G401 (cell line): ENCODE measurements at places on chromosomes 13 and 19.

DNA sequence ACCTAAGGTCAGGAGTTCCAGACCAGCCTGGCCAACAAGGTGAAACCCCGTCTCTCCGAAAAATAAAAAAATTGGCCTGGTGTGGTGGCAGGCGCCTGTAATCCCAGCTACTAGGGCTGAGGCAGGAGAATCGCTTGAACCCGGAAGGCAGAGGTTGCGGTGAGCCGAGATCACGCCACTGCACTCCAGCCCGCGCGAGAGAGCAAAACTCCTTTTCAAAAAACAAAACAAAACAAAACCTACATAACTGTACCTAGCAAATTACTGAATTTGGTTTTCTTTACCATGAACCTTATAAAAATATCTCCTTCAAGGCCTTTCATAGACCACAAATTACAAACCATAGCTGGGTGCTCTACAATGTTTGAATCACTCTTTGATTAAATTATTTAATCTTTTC lies 760 bp downstream of the ZNF91 start:
- DNase-seq, result peak; percentile 20

DNA sequence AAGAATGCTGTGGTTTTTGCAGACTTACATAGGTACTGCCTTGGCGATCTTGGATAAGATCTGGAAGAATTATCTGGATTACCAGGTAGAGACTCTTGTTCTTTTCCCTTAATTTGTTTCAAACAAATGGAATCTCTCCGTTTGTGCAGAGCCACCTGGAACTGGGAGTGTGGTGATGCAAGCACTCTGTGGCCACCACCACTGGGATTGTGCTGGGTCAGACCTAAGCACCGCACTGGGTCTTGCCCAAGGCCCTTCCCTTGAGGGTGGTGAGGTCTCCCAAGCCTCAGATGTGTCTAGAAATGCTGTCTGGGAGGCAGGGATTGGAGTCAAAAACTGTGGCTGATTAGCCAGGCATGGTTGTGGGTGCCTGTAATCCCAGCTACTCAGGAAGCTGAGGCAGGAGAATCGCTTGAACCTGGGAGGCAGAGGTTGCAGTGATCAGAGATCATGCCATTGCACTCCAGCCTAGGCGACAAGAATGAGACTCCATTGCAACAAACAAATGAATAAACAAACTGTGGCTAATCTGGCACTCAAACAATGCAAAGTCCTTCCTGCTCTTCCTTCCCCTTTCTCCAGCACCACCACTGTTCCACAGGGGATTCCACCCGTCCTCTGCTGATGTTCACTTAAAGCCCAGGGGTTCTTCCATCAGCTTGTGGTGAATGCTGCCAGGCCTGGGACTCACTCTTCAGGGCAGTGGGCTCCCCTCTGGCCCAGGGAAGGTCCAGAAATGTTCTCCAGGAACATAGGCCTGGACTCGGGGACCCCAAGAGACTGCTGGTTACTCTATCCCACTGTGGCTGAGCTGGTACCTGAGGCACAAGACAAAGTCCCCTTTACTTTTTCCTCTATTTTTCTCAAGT lies 10.8 kb upstream of the CEACAM1 start:
- DNase-seq, result no peak

DNA sequence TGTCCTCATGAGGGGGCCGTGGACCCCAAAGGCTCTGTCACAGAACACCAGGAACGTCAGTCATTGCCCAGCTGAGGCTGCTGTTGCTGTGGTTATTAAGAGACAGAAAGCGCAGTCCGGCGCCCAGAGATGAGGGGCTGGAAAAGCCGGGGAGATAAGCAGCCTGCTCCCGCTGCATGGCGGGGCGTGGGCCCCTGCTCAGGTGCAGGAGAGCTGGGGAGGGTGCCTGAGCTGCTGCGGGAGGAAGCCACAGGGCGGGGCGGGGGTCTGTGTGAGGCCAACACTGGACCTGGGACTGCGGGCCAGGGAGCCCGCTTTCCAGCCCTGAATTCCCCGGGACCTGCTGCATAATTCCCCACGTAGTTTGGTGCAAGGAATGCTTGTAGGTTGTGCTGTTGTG lies 11.3 kb downstream of the SOX1 start:
- no peak for DNase-seq

GRCh38 chr13:32354040-32354439 lies 38.7 kb downstream of the BRCA2 start:
- DNase-seq, result no peak

- DNase-seq, result peak; percentile 67
These were observed 3.7 kb upstream of the ZNF329 start for GRCh38 chr19:58154287-58154678.

- DNase-seq, result no peak
These were observed 40.0 kb upstream of the TDRD3 start for GRCh38 chr13:60356970-60357369.

- DNase-seq, result no peak
These were observed 26.2 kb downstream of the SLC8A2 start for GRCh38 chr19:47445527-47445926.

DNA sequence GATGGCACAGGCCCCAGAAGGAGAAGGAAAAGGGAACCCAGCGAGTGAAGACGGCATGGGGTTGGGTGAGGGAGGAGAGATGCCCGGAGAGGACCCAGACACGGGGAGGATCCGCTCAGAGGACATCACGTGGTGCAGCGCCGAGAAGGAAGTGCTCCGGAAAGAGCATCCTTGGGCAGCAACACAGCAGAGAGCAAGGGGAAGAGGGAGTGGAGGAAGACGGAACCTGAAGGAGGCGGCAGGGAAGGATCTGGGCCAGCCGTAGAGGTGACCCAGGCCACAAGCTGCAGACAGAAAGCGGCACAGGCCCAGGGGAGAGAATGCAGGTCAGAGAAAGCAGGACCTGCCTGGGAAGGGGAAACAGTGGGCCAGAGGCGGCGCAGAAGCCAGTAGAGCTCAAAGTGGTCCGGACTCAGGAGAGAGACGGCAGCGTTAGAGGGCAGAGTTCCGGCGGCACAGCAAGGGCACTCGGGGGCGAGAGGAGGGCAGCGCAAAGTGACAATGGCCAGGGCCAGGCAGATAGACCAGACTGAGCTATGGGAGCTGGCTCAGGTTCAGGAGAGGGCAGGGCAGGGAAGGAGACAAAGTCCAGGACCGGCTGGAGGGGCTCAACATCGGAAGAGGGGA lies 1.1 kb downstream of the PPP1R12C start:
- DNase-seq, result peak; percentile 78

GRCh38 chr19:54208784-54209057 lies 8.1 kb downstream of the RPS9 start:
- peak; percentile 22 for DNase-seq

DNA sequence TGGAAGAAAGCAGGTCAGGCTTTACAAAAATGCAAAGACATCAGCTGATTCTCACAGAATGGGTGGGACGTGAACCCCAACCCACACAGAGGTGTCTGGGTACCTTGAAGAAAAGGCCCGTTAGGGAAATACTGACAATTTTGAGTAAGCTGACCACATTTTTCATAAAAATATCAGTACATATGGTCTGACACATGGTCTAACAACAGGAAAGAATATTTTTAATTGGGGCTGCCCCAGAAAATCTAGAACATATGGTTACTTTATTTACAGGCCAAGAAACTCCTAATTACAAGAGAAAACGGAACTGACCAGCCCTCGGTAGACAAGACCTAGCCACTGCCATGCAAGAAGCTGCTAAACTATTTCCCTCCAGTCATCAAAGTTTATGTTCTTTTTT lies 48.7 kb upstream of the ITM2B start:
- DNase-seq, result peak; percentile 98

- DNase-seq, result no peak
These were observed 191.6 kb downstream of the DLEU7 start for GRCh38 chr13:50651922-50652321.

DNA sequence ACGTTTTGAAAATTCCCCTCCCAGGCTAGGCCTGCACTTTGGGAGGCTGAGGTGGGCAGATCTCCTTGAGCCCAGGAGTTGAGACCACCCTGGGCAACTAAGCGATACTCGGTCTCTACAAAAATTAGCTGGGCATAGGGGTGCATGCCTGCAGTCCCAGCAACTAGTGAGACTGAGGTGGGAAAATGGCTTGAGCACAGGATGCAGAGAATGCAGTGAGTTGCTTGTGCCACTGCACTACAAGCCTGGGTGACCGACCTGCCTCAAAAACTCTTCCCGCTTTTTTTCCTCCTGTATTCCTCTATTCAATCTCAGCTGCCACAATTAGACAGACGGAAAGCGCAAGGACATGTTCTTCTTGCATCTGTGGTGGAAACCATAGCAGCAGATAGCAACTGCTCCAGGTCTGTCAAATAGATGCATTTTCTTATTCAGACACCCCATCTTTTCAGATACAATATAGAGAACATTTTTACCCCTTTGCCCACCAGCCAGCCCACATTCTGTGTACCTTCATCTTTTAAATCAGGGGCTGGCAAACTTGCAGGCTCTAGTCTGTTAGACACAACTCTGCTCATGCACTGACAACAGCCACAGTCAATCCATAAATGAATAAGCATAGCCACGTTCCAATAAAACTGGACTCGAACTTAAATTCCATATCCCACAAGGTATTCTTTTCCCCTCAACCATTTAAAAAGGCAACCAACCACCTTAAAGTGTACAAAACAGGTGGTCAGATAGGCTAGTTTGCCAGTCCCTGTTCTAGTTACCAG lies 4.8 kb downstream of the TPT1 start:
- no peak for DNase-seq

GRCh38 chr13:110607675-110608224 lies 7.6 kb upstream of the NAXD start:
- DNase-seq, result no peak

GRCh38 chr19:7778081-7778480 lies 15.0 kb downstream of the CLEC4M start:
- DNase-seq, result no peak
